ENCODE measurements at places on chromosomes 4 and X.
A peak's percentile ranks its signal among the peaks of the same experiment; 100 is the strongest.

GRCh38 chr4:22897520-22898108 is 204.9 kb downstream of the GBA3 start:
- peak; percentile 1 for DNase-seq

GRCh38 chrX:19182785-19183184 is 60.5 kb upstream of the ADGRG2 start:
- DNase-seq: no peak

DNA sequence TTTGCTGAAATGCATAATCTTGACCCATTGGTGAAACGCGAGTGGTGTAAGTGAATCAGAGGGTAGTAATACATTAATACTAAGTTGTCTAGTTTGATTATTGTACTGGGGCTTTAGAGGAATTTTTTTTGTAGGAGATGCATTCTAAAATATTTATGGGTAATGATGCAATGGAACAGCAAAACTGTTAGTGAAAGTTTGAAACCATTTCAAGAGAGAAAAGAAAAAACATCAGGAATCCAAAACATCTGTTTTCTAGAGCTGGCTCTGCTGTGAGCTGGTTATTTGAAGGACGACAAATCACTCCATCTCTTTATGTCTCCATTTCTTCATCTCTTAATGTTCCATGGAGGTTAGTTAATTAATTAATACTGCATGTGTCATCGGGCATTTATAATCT is 351.9 kb upstream of the FAT1 start:
- no peak for DNase-seq

- peak; percentile 30 for DNase-seq
These were observed at the start of gene EREG for GRCh38 chr4:74364652-74365491. TSS of gene EREG (plus strand) at chr4:74365145. CDS start at chr4:74365309, 164 bp downstream.

- DNase-seq: no peak
These were observed 183.0 kb downstream of the LDB2 start for GRCh38 chr4:16715482-16715881.

- DNase-seq: no peak
These were observed 5.6 kb upstream of the PCGF3 start for GRCh38 chr4:699816-700580.

GRCh38 chrX:40368611-40369061 is 212.1 kb upstream of the ATP6AP2 start:
- DNase-seq: no peak

- DNase-seq: no peak
These were observed 152.9 kb downstream of the PTTG2 start for GRCh38 chr4:38113132-38113531.

- no peak for DNase-seq
These were observed 123.5 kb upstream of the JADE1 start for GRCh38 chr4:128686032-128686465.

- peak; percentile 10 for DNase-seq
These were observed 103.6 kb upstream of the BCOR start for GRCh38 chrX:40201329-40201885.

GRCh38 chrX:105564501-105564900 is 257.8 kb upstream of the NRK start:
- DNase-seq: no peak

GRCh38 chr4:96912716-96913115 is 1072.8 kb downstream of the PDHA2 start:
- no peak for DNase-seq

GRCh38 chrX:13256603-13257002 is 63.2 kb downstream of the ATXN3L start:
- no peak for DNase-seq
